Foreskin fibroblast (primary cell): ENCODE measurements at places on chromosomes 12 and 14.

GRCh38 chr12:49872781-49873181 is 29.9 kb upstream of the BCDIN3D start:
- peak; percentile 61 for DNase-seq

GRCh38 chr12:124700810-124701592 is 133.6 kb upstream of the NCOR2 start:
- no peak for DNase-seq

GRCh38 chr12:90683871-90684270 is 271.1 kb downstream of the CCER1 start:
- DNase-seq: peak; percentile 19

DNA sequence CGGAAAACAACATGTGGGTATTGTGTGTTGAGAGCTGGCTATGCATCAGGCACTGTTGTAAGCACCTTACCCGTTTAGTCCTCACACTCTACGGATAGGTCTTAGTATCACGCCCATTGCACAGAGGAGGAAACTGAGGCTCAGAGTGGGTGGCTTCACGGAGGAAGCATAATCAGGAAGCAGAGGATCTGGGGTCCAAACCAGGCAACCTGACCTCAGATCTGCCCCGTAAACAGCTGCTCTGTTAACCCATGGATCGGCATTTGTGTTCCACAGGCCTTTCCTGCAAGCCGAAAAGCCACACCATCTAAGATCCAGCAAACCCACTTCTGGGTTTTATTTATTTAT is 107.9 kb downstream of the SCARB1 start:
- DNase-seq: no peak

DNA sequence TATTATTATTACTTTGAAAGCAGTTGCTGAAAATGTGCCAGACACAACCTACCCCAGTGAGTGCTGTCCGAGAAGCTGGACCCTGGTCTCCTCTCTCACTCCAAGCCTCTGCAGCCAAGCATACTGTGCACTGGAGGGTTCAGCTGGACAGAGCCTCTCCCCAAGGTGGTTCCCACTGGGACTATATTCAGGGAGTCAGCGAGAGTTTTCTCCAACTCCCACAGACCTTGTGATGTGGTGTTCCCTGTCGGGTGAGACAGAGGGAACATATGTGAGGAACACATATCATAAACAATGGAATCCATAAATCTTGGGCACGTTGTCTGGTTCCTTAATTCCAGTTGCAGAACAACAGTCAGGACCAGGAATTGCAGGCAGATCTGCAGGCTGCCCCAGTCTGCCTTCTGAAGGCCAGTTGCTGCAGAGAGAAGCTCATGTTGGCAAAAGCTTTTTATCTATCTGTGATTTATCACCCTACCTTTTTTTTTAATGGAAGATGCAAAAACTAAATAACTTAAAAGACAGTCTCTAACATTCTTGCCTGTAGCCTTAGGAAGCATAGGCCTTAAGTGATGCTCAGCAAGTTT is 619.8 kb upstream of the TBX3 start:
- DNase-seq: no peak

DNA sequence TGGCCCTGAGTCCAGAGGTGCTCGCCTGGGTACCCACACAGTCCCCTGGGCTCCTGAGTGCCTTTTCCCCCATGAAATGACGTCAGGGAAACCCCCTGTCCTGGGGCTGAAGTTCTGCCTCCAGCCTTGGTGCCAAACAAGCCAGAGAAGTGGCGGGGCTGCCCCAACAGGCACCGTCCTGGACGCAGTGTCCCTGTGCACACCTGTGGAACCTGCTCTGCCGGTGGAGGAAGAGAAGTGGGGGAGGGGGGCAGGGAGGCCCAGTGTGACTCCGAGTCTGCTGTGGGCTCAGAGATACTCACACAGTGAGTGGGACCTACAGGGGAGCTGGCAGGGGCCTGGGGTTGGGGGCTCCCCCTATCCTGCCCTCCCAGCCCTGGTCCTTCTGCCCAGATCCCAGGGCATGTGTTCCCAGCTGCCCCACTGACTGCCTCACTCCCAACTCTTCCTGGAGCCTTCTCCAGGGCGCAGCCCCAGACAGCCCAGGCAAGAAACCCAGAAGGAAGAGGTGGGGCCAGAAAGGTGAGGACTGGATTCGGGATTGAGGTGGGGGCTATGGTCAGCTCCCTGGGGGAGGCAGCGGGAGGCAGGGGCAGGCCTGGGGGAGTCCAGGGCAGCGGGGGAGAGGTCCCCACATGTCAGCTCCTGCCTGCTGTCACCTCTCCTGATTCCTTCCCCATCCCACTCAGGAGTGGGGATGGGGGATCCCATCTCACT is 24.7 kb downstream of the CCDC85C start:
- no peak for DNase-seq

DNA sequence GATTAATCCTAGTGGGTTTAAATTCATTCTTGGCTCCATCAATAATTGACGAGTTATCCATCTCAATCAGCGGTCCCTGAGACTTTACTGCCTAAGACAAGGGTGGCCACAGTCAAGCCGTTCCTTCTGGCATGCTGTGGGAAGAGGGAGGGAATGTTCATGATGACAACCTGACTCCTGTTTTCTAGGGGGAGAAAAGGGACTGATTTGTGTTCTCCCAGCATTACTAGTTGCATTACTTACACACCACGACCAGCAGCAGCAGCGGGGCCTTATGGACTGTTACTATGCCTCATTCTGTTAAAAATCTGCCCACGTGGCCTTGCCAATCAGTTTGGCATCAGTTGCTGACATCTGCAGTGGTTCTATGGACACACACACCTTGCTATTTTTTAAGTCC is 29.9 kb downstream of the PLEKHG7 start:
- no peak for DNase-seq

DNA sequence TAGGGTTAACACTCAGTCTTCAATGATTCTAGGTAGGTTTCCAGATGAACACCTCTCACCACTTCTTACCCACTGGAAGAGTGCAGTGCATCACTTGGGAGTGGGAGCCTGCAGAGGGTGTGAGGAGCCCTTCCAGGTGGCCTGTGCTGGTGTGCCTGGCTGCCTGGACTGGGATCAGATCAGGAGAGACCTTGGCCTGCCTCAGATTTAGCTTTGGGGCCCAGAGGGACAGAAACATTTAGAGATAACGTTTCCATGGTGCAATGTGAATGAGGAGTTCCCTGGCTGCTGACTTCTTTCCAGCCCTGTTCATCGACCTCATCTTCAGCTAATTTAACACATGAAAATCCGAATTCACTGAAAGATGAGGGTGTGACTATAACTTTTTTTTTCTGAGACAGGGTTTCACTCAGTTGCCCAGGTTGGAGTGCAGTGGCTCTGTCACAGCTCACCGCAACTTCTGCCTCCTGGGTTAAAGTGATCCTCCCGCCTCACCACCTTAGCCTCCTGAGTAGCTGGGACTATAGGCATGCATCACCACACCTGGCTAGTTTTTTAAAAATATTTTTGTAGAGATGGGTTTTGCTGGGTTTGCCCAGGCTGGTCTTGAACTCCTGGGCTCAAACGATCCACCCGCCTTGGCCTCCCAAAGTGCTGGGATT is 53.6 kb downstream of the SUSD6 start:
- no peak for DNase-seq

DNA sequence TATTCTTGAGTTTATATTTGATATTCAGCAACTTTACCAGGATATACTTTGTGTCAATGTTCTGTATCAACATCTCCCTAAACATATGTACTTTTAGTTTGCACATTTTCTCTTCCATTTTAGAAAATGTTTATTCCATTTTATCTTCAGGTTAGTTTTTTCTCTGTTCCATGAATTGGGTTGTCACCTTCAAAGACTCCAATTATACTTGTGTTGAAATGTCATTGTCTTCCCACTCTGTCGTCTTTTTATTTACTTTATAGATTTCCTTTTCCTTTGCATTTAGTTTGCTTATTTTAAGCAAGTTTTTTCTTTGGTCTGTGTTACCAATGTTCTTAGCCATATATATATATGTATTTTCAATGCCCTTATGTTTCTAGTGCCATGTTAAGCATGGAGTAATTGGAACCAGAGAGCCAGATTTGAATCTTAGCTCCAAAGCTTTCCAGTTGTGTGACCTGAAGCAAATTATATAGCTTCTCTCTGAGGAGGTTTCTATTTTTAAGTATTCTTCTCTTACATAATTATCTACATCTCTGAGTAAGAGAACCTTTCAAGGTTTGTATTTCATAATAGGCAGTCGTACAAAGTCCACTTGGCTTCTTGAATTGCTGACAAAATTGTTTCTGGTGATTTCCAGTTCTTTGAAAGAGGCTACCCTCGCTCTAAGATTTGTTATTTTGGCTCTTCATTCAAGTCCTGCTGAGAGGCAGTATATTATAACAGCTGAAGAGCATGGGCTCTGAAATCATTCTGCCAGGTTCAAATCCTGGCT is 85.8 kb upstream of the DYRK2 start:
- no peak for DNase-seq

DNA sequence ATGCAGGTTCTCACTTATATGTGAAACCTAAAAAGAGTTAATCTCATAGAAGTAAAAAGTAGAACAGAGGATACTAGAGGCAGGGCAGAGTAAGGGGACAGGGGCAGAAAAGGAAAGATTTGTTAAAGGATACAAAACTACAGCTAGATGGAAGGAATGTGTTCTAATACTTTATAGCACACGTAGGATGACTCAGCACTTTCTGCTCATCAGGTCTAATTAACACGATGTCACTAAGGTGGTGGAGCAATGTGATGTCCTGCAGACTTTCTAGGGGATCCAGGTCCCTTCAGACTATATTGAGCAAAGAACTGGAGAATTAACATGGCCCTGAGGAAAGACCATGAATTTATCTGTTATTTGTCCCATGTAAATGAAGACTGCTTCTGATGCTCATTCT is 80.8 kb upstream of the CMKLR1 start:
- no peak for DNase-seq

- no peak for DNase-seq
These were observed 109.3 kb downstream of the NTN4 start for GRCh38 chr12:95681210-95681765.

DNA sequence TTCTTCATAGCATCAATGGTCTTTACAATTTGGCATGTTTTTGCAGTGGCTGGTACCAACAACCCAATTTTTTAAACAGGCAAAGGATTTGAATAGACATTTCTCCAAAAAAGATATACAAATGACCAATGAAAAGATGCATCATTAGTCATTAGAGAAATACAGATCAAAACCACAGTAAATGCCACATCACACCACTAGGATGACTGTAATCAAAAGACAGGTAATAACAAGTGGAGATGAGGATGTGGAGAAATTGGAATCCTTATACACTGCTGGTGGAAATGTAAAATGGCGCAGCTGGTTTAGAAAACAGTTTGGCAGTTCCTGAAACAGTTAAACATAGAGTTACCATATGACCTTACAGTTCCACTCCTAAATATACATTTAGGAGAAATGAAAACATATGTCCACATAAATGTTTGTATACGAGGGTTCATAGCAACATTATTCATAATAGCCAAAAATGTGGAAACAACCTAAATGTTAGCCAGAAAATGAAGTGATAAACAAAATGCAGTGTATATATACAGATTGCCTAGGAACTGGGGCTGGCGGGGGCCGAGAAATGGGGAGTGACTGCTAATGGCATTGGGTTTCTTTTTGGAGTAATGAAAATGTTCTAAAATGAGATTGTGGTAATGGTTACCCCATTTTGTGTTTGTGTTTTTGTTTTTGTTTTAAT is 55.2 kb downstream of the TGFB3 start:
- no peak for DNase-seq

- DNase-seq: no peak
These were observed 15.8 kb upstream of the ANKRD33 start for GRCh38 chr12:51871918-51872688.

- DNase-seq: no peak
These were observed 63.5 kb downstream of the DPF3 start for GRCh38 chr14:72830356-72830755.

- no peak for DNase-seq
These were observed 16.9 kb downstream of the AEBP2 start for GRCh38 chr12:19456176-19456575.

GRCh38 chr14:71022012-71022869 is 115.0 kb downstream of the PCNX1 start:
- DNase-seq: no peak

- no peak for DNase-seq
These were observed 42.4 kb upstream of the PPP2R5C start for GRCh38 chr14:101719045-101719645.

DNA sequence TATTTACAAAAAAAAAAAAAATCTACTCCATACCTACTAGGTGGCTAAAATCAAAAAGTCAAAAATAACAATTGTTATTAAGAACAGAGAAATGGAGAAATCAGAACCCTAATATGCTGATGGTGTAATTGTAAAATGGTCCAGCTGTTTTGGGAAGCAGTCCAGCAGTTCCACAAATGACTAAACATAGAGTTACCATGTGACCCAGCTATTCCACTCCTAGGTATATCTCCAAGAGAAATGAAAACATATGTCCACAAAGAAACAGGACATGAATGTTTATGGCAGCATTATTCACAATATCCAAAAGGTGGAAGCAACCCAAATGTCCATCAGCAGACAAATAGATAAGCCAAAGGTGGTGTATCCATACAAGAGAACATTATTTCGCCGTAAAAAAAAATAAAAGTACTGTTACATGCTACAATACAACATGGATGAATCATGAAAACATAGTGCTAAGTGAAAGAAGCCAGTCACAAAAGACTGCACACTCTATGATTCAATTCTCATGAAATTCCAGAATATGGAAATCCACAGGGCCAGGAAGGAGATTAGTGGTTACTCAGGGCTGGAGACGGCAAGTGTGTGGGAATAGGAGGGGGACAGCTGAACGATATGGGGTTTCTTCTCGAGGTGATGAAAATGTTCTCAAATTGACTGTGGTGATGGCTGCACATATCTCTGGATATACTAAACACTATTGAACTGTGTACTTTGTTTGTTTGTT is 9.1 kb upstream of the DPF3 start:
- DNase-seq: peak; percentile 50

- DNase-seq: peak; percentile 72
These were observed 19.0 kb upstream of the RNASE12 start for GRCh38 chr14:20610002-20610765.

- no peak for DNase-seq
These were observed 178.2 kb downstream of the BCL11B start for GRCh38 chr14:99093532-99094517.

GRCh38 chr14:55066223-55066622 is 14.8 kb downstream of the MAPK1IP1L start:
- DNase-seq: no peak

DNA sequence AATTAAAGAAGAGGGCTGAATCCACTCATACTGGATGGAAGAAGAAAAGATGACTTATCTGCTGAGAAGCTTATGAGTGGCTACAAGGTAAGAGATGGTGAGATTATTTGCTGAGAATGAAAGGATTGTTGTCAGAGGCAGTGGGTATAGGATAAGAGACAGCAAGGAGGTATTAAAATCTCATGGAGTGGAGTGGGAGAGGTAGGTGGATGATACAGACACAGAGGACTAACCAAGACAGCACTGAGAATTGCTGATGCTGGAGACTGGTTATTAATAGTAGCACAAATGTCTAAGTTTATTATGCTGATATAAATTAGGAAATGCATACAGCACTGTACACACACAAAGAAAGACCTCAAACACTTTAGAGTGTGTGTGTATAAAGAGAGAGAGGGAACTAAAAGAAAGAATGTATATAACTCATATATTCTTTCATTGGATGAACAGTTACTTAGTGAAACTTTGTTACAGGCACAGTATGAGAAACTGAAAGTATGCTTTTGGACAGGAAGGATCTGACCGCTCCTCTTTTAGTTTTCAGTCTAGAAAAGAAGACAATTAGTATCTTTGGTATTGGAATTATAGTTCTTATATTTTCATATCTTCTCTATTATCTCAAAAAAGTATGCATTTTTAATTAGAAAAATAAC is 543.1 kb downstream of the LRFN5 start:
- DNase-seq: no peak

- no peak for DNase-seq
These were observed 19.2 kb downstream of the IL26 start for GRCh38 chr12:68206446-68206845.

- no peak for DNase-seq
These were observed 1.9 kb downstream of the SLC6A15 start for GRCh38 chr12:84910549-84911241.
